ENCODE measurements at places on chromosomes 1 and 21.
A peak's percentile ranks its signal among the peaks of the same experiment; 100 is the strongest.

GRCh38 chr21:41766883-41767605 is at the start of gene RIPK4:
Gene RIPK4, minus strand, starts transcription at chr21:41767052. Its CDS starts 11 bp downstream, at chr21:41767041.
- peak; percentile 47 for DNase-seq

DNA sequence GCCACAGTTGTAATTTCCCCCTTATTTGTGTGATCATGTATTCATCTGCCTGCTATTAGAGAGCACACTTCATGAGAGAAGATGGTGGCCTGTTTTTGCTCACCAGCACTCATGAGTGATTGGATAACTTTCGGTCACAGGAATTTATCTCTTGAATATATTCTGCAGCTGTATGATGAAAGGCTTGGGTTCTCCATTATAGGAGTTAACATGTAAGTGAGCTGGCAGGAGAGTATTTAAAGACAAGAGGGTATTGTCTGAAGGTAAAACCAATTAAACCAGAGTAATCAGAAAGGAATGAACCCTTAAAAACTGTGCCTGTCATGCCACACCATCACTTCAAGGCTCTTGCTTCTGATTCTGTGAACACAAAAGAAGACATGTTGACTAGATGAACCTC is 574.9 kb upstream of the CAMK1G start:
- DNase-seq: no peak

GRCh38 chr21:14095056-14095455 is 115.7 kb downstream of the LIPI start:
- no peak for DNase-seq

DNA sequence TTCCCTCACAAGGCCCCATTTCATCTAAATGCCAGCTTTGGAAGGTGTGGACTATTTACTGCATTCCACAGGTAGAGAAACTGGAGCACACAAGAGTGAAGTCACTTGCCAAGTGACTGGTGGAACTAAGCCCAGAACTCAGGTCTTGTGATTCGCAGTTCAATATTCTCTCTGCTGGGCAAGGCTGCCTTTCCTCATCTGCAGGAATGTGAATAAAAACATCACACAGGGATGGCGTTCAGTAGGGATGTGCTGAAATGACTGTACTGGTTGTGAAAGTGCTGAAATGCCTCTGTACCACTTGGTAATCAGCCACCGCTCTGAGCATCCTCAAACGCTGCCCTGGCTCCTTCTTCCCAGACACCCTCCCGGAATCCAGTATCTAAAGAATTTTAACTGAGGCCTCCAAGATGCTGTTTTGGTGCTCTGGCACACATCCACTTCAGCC is 145.6 kb downstream of the HIVEP3 start:
- DNase-seq: no peak

DNA sequence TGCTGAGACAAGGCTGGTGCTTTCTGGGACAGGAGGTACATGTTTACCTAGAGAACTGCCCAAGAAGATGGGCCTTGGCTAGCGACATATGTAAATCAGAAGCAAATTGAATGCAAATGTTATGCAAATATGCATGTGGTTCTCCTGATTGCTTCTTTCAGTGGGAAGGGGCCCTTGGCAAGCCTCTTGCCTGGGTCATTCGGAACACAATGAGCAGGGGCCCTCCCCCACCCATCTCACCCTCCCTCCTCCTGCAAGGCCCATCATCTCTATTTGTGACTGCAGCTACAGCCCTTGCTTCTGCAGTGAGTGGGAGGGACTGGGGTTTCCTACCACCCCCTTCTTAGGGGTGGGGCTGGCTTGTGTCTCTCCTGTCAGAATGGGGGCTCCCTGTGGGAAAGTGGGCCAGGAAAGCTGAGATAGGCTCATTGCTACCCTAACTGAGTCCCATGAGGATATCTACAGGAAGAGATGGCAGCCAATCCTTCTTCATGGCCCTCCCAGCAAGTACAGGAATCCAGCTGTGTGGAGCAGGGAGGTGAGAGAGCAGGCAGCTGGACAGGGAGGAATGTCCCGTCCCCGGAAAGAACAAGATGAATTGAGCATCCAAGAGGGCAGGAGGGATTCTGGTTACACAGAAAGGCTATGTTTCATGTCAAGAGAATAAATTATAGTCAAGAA is 31.0 kb downstream of the FOXD2 start:
- no peak for DNase-seq

DNA sequence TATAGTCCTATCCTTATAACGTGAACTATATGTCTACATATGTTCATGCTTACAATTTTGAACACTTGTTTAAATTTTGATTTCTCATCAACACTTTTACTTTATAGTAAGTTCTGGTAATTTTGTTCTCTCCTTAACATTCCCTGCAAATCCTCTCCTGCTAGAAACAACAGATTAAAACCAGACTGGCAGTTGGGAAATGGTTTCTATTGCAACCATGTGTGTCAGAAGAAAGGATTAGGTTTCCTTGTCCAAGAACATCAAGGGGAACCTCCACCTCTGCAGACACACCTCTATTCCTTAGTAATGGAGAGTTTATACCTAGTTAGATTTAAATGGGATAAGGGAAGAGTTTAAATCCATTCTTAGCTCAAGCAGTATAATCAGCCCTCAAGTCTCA is 3.3 kb upstream of the WARS2 start:
- no peak for DNase-seq

- DNase-seq: no peak
These were observed 554.1 kb upstream of the OLFM3 start for GRCh38 chr1:102550729-102551384.

DNA sequence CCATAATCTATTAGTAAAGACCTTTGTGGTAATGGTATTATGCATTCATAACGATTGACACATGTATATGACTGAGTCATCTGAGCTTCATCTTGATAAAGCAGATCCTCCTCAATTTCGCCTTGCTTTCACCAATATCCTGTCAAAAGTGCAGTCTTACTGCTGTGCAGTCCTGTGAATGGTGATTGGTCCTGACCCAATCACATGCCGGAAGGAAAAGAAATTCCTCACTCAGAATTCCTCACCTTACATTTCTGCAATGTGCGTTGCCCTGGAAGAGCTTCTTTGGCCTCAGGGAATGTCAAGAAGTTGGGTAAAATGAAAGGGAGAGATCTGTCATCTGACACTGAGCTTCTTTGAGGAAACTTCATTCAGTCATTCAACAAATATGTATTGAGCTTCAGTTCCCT is 121.0 kb upstream of the TSPAN2 start:
- no peak for DNase-seq

GRCh38 chr1:10877894-10878293 is 81.4 kb upstream of the CASZ1 start:
- DNase-seq: no peak

- no peak for DNase-seq
These were observed 39.1 kb upstream of the EFCAB14 start for GRCh38 chr1:46757956-46758528.

DNA sequence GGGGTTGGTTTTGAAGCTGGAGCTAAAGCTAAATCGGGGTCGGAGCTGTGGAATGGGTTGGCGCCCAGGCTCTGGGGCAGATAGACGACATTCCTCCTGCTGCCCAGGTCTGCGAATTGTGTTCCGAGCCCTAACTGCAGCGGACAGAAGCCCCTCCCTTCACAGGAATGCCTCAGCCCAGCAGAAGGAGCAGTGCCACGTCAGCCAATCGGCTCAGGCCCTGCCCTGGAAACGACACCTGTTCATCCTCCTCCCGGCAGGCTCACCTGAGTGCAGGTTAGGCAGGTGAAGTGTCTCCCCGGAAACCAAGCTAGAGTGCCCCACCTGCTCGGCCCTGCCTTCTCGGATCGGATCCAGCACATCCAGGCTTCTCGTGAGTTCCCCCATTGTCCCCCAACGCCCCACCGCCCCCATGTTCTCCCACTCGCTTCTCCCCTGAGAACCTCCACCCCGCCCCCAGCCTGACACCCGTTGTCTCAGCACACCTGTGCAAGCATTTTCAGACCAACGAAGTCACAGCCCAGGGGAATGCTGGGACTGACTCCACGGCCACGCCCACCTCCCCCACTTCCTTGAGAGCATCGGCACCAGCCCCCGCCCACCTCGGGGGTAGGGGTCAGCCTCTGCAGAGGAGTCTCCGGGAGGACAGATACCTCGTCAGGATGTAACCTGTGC is 775 bp downstream of the TMEM125 start:
- no peak for DNase-seq

DNA sequence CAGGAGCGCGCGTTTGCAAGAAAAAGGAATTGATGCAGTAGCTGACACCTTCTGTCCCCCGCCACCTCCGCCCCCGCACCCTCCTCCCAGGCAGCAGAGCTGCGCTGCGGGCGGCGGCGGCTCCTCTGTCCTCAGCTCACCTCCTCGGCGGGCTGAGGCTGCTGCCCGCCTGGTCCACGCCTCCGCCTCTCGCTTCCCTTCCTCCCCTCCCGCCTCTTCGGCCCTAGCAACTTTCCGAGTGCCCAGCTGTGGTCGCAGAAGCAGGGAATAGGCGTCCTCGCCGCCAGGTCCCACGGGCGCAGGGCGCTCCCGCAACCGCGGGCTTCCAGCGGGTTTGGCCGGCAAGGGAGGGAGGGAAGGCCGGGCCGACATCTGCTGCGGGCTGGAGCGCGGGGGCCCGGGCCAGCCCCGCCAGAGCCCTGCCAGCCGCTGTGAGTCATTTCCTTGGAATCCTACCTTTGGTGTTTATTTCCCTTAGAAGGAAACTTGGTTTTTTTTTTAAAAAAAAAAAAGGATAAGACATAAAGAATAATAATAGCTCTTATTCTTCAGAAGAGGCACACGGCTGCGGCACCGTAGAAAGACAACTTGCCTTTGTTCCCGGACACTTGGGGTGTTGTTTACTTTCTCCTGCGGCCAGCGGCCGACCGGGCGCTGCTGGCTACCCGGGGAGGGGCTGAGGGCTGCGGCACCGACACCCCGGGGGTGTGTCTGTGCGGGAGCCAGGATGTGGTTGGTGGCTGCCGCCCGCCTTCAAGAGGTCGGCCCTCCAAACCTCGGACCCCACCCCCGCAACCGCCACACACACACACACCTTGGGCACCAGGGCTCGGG is 1.1 kb downstream of the SERTAD4 start:
- DNase-seq: no peak

GRCh38 chr21:45388611-45389296 is 16.2 kb upstream of the COL18A1 start:
- no peak for DNase-seq

DNA sequence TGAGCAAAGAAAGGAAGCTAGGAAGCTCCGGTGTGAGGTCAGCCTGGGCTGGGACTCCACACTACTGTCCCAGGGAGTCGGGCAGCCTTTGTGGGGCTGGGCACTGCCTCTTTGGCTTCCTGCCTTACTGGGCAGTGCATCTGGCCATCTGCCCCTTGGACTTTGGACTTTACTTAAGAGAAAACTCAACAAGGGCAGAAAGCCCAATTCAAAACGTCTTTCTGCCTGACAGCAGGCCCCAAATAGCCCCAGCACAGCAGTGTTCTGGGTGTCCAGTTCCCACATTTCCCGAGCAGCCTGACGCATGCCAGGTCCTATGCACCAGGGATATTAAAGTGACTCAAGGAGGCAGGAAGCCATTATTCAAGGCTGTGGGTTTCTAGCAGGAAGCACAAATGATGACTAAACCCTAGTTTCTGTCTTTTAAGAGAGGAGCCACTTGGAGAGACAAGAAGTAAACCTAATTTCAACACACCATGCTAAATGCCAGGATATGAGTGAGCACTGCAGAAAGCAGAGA is 37.9 kb upstream of the EDEM3 start:
- no peak for DNase-seq

All from CD4-positive, alpha-beta T cell treated with Interleukin-15 for 4 hours (primary cell).